Ovary (tissue), 10 donors: ENCODE measurements at places on chromosomes 1 and 21. TPM values are rescaled to one million over a fixed set of nuclear protein-coding genes. Genes with fewer than 3 reads are reported as not detected.

DNA sequence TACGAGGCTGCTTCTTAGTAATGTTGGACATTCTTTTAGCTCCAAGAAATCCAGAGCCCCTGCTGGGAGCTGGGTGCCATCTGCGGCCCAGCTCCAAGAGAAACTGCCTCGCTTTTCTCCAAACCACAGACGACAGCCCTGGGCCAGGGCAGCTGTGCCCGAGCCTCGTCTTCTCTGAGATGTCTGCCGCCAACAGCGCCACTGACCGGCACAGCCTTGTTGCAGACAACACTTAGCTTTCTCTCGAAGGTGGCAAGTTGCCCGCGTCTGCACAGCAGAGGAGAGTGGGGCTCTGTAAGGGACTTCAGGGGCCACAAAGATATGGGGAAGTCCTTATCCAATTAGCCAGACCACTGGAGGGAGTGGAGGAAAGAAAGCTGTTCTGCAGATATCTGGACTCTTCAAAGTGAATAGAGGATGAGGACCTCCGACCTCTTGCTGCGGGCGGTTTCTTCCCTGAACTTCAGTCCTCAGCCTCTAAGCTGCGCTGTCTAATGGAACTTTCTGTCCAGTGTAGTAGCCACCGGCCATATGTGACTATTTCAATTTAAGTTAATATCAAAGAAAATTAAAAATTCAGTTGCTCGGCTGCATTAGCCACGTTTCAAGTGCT is 63.9 kb upstream of the DISP3 start:
- H3K4me3 ChIP-seq, result no peak overlapping the region
- H3K27ac ChIP-seq, result no peak overlapping the region
- DNase-seq, result no peak

- H3K4me3 ChIP-seq, result no peak overlapping the region
- H3K36me3 ChIP-seq, result no peaks in the 10 kb centered on the region
- no peak overlapping the region for H3K27ac ChIP-seq
- no peaks in the 10 kb centered on the region for H3K27me3 ChIP-seq
These were observed 98.6 kb downstream of the ENAH start for GRCh38 chr1:225554216-225554812.

The XCL2 gene
- 0.68 TPM for total RNA-seq

- H3K27ac ChIP-seq, result peak overlapping the region; percentile 91
- no peaks in the 10 kb centered on the region for H3K36me3 ChIP-seq
- DNase-seq, result no peak
These were observed 1.4 kb downstream of the CAPN2 start for GRCh38 chr1:223713546-223714420.
